ENCODE measurements at places on chromosomes 16 and 17. TPM values are rescaled to one million over a fixed set of nuclear protein-coding genes. Genes with fewer than 3 reads are reported as not detected.

Gene HYDIN
- total RNA-seq: not detected

Gene TBKBP1
- total RNA-seq: 6.6 TPM

Gene FZD2
- not detected for total RNA-seq

DNA sequence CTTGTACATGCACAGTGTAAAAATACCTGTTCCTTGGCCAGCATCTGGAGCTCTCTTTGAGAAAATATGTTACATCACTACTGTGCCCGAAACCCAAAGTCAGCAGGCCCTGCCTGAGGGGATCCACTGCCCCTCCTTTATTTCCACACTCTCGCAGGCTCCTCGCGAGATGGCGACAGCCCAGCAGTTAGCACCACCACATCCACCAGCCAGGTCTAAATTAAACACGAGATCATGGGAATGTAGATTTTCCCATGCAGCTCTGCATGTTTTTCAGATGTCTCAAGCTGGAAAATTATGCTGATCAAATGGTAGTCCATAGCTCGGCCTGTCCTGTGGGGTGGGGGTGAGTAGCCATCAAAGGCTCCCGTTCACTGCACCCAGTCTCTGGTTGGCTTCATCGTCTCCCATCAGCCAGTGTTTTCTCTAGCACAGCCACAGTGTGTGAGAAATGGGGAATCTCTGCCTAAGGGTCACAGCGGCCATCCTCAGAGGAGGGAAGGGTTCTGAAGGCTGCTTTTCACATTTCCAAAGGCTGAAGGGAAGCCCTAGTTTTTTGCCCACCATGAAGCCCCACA, 34.7 kb downstream of the EPN2 start:
- DNase-seq: no peak

GRCh38 chr17:6936370-6937028, 59.4 kb upstream of the ALOX12 start:
- no peak for DNase-seq
